ENCODE measurements at places on chromosomes 4 and X.

GRCh38 chr4:31236020-31236638 is 516.0 kb downstream of the PCDH7 start:
- DNase-seq = peak; percentile 88

- peak; percentile 18 for DNase-seq
Observed at GRCh38 chr4:153131596-153131995, 72.6 kb upstream of the TRIM2 start.

- no peak for DNase-seq
Observed at GRCh38 chr4:165294907-165295306, 32.6 kb upstream of the MSMO1 start.

DNA sequence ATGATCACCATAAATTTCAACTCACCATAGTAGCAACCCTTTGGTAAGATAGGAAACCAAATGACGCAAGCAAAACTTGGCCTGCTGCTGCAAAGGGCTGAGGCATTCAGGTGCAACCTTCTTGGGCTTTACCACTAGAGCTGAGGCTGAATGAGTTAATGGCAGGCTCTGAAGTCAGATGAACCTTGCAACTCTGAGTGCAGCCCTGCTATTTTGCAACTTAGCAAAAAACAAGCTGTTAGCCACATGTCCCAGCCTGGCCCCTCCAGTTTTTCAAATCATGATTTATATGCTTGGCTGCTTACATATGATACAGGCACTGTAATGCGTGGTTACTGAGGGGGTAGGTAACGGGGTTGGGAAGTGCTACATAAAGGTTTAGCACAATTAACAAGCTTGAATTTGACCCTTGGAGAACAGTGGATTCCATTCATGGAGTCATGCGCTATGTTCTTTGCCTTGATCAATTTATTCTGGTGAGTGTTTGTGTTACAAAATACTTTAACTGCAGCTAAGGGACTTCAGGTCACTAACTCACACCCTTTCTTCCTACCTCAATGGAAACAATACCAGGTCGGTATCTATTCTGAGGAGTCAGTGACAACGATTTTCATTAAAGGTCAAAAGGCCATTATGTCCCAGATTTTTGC is 80.5 kb upstream of the PPARGC1A start:
- no peak for DNase-seq

DNA sequence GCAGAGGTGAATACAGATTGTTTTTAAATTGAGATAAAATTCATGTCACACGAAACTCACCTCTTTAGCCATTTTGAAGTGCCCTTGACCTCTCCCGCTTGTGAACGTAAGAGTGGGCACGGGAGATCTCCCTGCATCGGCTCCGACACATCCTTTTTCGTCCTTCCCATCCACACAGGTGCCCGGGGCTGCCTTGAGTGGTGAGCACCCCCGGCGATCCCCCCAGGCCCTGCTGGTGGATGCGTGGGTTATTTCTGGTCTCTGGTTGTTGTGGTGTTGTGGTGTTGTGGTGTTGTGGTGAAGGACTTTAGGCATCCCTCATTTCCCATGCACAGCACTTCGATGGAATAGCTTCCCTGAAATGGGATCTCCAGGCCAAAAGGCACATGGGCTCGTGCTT is 46.1 kb downstream of the PSAPL1 start:
- no peak for DNase-seq
